Stimulated activated CD8-positive, alpha-beta memory T cell treated with anti-CD3 and anti-CD28 coated beads, Interleukin-4, amount 100 ng/mL, for 1 hour (primary cell): ENCODE measurements at places on chromosomes 5 and 9.

DNA sequence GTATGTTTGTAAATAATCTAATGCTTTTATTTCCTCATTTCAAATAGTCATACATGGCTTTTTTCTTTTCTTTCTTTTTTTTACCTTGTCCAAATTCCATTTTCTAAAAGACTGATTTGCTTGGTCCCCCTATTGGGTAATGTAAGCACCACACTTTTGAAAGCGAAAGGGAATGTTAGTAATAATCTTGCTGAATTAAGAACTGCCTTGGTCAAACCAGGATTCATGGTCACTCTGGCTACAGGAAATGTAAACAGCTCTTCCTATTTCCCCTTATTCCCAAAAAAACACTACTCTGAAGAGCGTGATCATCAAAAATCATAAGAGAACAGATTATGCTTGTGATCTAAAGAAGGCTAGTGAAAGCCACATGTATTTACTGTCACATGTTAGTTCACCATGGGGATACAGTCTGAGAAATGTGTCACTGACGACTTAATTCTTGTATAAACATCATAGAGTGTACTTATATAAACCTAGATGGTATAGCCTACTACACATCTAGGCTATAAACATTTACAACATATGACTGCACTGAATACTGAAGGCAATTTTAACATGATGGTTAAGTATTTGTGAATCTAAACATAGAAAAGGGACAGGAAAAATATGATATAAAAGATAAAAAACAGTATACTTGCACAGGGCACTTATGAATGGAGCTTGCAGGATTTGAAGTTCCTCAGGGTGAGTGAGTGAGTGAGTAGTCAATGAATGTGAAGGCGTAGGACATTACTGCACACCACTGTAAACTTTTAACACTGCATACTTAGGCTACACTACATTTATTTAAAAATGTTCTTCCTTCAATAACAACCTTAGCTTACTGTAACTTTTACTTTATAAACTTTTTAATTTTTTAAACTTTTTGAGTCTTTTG, 75.3 kb downstream of the HMGCR start:
- no peak for DNase-seq

GRCh38 chr9:124079176-124079925, 67.8 kb downstream of the LHX2 start:
- DNase-seq: no peak

DNA sequence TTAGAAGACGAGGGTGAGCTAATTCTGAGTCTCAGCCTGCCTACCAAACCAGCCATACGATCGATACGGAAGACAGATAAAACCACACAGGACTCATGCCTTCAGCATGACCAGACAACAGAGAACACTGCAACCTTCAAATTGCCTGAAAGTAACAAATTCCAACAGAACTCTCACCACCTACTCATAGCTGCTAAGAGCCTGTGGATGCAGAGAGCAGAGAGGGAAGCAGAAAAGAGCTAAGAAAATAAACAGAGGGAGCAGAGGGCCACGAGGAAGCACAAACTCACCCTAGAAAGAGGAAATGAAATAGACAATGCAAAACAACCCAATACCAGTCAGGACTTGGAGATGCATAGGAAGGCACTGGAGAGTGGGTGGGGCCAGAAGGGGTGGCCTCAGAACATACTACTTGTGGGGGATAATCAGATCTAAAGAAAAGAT, 86.7 kb upstream of the TAS2R1 start:
- DNase-seq: no peak

DNA sequence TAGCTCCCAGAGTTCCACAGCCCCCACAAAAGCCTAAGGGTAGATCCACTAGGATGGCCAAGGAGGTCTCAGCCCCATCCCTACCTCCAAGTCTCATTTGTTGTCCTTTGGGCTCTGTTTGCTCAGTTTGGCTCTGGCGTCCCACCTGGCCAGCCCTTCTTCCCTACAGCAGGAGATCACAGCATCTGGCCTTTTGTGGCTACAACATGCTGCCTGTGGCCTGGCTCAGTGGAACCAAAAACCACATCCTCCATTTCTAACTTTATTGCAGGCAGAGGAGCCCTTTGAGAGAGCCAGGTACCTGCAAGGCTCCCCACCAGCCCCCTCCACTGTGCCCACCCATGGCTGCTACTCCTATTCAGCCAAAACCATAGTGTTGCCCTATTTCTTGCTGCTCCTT, 11.4 kb downstream of the JADE2 start:
- no peak for DNase-seq

- no peak for DNase-seq
Measured at GRCh38 chr5:14250748-14251701, 107.9 kb downstream of the TRIO start.

DNA sequence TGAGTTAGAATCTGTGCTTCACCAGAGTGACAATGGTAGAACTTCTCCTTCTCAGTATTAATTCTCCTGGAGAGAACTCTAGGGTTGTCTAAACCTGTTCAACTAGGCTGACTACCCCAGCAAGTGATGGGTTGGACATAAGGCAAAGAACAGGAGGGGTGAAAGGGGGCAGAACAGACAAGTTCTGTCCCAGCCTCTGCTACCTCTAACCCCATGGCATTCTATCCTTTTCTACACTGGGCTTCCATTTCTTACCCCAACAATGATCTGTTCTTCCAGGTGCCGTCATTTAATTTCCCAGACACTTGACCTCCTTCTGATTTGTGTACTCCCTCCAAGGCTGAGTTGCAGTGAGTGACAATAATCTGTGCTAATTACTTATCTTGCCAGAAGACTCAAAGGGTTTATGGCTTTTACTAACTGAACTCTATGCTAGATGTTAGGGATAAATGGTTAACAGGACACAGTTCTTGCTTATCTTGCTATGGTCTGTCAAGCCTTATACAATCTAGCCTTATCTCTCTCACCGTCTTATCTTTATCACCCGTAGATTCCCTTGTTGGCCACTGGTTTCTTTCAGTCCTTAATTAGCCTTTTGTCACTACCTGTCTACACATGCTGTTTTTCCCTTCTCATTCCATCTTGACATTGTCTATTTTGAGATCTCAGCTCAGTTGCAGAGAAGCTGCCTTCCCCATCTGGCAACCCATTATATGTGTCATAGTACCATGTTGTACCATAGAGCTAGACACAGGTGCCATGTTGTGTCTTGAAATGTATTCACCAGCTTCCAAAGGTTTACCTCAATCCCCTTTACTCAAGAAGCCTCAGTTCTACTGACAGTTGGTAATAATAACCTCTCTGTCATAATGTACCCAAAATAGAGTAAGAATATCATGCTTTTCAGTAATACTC, 10.0 kb upstream of the MATR3 start:
- DNase-seq: no peak

- DNase-seq: no peak
Measured at GRCh38 chr9:37284636-37285035, 137.9 kb upstream of the GRHPR start.

DNA sequence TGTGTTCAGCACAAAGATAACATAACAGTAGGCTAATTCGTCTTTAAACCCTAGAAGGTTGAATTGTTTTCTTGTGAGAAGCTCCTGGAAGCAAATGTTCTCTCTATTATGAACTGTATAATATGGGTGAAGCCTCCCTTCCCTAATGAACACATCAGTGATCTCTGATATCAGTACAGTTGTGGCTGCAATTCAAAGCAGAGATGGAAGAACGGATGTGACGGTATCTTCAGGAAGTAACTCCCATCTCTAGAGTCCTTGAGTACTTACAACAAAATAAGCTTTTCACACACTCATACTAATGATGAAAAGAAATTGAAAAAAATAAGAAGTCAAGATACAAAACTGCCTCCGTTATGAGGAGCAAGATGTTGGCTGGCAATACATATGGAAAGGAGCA, 4.5 kb downstream of the HCN1 start:
- DNase-seq: no peak

GRCh38 chr9:82449986-82450385, 461.4 kb downstream of the SPATA31D1 start:
- DNase-seq: no peak

- no peak for DNase-seq
Measured at GRCh38 chr9:129201866-129202265, 23.8 kb upstream of the IER5L start.

DNA sequence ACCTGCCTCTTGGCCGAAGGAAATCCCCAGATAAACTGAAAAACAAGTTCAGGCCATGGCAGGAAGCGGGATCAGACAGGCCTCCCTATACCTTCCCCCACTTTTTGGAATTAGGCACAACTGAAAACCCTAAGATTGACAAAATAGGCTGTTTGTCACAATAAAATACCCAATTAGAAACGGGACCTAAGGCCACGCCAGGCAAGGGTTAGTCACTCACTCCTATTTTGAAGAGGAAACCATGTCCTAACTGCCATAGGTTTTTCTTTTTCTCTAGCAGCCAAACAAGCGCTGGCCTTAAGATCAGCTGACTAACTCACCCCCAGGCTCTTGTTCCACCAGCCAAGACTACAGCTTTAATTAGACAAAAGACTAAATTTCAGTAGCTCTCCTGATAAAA, 11.9 kb downstream of the FBP2 start:
- DNase-seq: no peak

- DNase-seq: no peak
Measured at GRCh38 chr9:12652973-12653372, 40.2 kb upstream of the TYRP1 start.

- no peak for DNase-seq
Measured at GRCh38 chr9:105093685-105094084, 150.8 kb upstream of the SLC44A1 start.

DNA sequence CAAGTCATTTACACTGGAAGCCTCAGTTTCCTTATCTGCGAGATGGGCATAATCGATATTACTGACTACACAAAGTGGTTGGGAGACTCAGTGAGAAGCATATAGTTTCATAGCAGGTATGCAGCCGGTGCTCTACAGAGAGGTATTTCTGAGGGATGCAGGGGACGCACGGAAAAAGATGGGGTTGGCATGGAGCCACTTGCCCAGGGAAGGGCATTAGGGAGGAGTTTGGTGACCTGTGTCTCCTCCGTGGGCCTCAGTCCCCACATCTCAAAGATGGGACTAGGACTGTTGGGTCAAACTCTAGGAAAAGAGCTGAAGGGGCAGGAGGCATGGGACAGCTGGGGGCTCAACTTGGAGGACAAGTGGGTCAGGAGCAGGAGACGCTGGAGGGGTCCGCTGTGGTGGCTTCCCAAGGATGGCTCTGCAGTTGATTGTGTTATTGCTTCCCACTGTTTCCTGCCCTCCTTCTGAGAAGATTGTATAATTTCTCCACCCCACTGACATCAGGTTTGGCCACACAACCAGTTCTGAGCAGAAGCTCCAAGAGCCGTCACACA, 158.6 kb upstream of the ALDH1B1 start:
- no peak for DNase-seq

DNA sequence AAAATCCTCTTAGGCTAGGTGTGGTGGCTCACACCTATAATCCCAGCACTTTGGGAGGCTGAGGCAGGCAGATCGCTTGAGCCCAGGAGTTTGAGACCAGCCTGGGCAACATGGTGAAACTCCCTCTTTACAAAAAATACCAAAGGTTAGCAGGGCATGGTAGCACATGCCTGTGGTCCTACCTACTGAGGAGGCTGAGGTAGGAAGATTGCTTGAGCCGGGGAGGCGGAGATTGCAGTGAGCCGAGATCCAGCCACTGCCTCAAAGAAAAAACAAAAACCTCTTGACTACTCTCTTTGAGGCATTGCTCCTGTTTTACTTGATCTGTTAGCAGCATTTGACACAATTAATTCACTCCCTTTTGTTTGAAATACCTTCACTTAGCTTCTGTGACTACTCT, 20.7 kb downstream of the KIF2A start:
- no peak for DNase-seq

GRCh38 chr5:31962871-31963307, 211.2 kb downstream of the GOLPH3 start:
- no peak for DNase-seq

GRCh38 chr5:14078716-14079115, 64.4 kb upstream of the TRIO start:
- DNase-seq: no peak

DNA sequence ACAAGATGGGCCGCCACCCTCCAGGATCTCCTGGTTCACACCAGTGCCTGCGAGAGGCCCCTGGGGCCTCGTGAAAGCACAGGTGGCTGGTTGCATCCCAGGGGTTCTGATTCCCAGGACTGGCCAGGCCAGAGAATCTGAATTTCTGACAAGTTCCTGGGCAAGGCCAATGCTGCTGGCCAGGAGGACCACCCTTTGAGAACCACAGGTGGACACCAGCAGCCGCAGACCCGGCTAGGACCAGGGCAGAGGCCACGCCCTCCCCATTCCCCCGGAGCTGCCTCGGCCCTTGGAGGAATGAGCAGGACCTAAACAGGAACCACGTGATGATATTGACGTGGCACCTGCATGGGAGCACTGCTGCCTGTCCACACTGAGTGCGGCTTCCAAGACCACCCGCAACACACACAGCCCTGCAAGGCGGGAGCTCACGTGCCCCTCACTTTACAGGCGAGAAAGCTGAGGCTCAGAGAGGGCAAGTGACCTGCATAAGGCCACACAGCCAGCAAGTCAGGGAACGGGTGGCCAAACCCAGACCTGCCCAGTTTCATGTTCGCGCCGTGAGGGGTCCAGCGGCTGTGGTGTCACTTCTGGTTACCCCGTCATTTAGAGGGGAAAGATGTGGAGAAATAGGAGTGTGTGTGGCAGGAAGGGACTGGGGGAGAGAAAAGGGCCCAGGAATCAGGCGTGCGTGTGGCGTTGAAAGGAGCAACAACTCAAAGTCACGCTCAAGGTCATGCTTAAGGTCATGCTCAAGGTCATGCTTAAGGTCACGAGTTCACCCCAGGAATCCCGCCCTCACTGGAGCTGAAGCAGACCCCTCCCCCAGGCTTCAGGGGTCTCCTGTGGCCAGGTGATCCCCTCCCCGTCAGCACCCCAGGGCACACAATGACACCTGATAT, 105.9 kb upstream of the IER5L start:
- no peak for DNase-seq
